NCI-H1092 treated with DMSO at 0.1 percent for 48 hours (cell line): ENCODE measurements at places on chromosomes 7 and 10.
A peak's percentile ranks its signal among the peaks of the same experiment; 100 is the strongest.

DNA sequence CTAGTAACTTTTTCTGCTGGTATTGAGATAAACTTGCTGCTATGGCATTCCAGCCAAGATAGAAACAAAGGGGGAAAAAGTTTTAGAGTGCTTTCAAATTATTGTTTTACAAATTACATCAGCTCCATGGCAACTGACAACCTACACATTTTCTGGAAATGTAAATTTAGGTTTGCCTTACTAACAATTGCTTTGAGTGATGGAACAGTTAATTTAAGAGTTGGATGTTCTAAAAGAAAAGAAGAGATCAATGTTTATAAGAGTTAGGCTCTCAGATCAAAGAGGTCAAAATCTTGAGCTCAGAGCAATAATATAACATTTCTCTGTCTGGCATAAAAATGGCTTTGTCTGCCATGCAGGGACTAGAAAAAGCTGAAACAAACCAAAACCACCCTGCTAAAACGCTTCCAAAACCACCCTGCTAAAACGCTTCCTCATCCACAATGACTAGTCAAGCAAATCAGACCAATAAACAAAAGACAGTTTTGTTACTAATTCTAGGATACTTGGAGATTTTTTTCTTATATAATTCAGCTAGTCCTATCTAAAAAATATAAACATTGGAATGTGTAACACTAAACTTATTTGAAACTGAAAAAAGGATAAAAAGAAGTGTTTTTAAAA, 32.3 kb downstream of the ORC5 start:
- DNase-seq, result no peak

DNA sequence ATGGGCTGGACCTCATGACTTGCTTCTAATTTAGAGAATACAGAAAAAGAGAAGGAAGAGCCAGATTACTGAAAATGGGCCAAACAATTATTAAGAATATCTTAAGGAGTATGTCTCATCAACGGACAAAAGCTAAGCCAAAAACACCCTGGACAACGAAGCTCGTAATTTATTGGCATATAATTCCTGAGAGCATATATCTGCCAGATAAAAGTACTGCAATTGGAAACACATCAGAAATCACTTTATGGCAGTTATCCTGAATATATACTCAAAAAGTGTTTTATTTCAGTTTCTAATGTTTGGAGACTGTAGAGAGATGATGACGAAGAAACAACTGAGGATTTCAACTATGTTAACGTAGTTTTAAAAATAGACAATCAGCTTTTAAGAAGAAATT, 211.8 kb downstream of the CSTF2T start:
- DNase-seq, result no peak

DNA sequence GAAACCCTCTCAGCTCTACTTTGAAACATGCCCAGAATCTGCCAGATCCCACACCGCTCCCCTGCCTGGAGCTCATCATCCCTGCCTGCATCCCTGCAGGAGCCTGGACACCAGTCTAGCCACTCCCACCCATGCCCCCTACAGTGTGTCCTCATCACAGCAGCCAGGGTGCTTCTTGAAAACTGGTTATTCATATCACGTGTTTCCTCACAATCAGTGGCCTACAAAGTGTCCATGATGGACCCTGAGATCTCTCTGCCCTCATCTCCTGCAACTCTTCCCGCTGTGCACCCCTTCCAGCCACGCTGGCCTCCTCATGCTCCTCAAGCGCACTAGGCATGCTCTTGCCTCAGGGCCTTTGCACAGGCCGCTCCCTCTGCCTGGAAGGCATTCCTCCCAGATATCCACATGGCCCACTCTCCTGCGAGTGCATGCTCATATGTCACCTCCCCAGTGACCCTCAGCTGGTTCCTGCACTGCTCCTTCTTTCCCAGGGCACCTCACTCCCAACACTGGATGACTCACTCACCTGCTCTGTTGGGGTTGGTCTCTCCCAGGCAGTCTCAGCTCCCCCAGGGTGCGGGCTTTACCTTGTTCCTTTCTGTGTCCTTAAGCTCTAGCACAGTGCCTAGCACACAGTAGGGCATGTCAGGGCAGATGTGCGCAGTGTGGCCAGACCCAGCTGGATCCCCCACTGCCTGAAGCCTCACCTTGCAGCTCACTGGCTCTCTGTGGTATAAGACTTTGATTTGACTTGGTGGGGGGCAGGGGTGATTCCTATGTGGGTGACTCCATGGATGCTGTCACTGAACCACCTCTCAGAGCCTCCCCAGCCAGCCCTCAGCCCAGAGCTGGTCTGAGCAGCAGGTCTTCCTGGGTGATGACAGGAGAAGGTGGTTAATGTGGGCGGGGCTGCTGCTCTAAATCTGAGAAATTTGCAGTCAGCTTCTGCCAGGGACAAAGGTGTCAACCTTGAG, 37.3 kb downstream of the CDH23 start:
- DNase-seq, result no peak

DNA sequence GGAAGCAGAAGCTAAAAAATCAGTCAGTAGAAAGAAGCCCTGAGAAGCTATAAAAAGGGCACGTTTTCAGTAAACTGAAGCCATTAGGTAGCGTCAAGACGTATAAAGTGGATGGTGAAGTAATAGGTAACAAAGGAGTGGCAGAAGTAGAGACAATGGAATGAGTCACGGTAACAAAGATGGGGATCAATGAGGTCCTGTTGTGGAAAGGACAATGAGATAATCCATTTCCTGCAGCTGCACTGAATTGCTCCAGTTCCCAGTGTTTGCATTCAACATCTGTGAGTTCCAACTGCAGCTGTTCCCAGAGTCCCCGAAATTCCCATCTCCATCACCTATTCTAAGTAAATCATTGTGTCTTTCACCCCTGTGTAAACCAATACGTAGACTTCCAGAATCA, 4.8 kb upstream of the HYCC1 start:
- no peak for DNase-seq

DNA sequence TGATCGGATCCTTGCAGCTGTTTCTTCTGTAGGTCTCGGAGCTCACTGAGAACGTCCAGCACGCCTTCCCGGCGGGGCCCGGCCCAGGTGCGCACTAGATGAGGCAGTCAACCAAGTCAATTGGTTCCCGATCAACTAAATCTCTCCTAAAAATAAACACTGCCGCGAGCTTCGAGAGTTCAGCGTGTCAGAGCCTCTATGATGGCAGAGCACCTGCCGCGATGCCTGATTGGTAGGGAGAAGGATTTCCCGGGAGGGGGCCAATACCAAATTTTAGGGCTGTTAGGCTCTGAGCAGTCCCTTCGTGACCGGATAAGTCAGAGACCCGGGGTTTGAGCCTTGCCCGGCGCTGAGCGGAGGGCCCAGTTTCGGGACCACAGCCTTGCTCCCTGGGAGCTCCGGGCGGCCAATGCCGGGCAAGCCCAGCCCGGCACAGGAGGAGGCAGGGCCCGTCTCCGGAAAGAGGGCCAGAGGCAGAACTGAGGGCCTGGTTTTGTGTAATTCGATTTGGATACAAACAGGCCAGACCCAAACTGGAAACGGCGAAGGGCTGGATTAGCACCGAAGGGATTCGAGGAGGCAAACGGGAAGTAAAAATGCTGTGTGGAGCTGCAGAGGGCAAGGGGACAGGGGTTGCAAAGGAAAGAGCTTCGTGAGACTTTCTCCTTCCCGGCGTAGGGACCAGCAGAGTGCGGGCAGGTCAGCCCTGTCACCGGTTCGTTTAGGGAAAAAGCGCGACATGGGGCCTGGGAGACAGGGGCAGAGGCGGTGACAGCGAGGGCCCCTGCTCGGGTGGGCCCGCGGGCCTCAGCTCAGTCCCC, 569 bp downstream of the SLC26A5 start:
- peak; percentile 37 for DNase-seq

- no peak for DNase-seq
Measured at GRCh38 chr10:97842656-97843280, 6.9 kb upstream of the GOLGA7B start.

- DNase-seq, result no peak
Measured at GRCh38 chr10:97726636-97727178, 10.2 kb upstream of the ZFYVE27 start.

GRCh38 chr7:104185346-104185745, 22.5 kb downstream of the ORC5 start:
- no peak for DNase-seq

- DNase-seq, result peak; percentile 38
Measured at GRCh38 chr7:43721193-43721806, 8.0 kb downstream of the COA1 start.

DNA sequence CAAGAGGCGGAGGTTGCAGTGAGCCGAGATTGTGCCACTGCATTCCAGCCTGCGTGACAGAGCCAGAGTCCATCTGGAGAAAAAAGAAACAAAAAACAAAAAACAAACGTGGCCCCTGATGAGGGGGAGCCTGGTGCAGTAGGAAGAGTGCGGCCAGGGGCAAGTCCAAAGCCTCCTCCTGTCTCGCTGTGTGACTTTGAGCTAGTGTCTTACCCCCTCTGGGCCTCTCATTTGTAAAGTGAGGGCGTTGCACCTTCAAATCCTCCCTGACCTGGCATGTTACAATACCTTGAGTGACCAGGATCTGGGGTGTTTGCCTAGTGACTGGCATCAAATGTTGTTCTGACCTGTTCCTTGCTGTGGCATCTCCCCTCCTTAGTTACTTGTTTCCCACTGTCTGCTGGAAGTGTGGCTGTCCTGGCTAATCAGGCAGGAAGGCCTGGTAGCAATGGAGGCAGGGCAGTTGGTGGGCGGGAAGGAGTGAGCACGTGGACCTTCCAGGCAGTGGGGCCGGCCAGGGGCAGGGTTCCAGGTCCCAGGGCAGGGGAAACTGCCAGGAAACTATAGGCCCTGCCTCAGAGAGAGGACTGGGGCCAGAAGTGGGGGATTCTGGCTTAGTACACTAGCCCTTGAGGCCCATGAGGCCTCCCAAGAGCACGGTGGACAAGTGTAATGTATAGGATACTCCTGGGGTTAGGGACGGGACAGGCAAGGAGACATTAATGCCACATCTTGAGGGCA, 24.5 kb upstream of the GOLGA7B start:
- DNase-seq, result no peak

- DNase-seq, result no peak
Measured at GRCh38 chr7:146053492-146053891, 63.1 kb upstream of the CNTNAP2 start.

DNA sequence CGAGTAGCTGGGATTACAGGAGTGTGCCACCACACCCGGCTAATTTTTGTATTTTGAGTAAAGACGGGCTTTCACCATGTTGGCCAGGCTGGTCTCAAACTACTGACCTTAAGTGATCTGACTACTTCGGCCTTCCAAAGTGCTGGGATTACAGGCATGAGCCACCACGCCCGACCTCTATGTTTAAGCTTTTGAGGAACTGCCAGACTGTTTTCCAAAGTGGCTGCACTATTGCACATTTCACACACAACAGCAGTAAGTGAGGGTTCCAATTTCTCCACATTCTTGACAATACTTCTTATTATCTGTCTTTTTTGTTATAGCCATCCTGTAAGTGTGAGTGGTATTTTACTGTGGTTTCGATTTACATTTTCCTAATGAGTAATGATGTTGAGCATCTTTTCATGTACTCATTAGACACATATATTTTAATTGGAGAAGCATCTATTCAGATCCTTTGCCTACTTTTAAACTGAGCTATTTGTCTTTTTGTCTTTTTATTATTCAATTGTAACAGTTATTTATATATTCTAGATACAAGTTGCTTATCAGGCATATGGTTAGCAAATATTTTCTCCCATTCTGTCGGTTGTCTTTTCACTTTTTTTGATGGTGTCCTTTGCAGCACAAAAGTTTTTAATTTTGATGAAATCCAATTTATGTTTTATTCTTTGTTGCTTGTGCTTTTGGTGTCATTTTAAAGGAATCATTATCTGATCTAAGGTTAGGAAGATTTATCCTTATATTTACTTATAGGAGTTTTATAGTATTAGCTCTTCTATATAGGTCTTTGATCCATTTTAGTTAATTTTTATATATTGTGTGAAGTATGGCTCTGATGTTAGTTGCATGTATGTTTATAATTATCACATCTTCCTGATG, 12.8 kb upstream of the IRF5 start:
- no peak for DNase-seq

DNA sequence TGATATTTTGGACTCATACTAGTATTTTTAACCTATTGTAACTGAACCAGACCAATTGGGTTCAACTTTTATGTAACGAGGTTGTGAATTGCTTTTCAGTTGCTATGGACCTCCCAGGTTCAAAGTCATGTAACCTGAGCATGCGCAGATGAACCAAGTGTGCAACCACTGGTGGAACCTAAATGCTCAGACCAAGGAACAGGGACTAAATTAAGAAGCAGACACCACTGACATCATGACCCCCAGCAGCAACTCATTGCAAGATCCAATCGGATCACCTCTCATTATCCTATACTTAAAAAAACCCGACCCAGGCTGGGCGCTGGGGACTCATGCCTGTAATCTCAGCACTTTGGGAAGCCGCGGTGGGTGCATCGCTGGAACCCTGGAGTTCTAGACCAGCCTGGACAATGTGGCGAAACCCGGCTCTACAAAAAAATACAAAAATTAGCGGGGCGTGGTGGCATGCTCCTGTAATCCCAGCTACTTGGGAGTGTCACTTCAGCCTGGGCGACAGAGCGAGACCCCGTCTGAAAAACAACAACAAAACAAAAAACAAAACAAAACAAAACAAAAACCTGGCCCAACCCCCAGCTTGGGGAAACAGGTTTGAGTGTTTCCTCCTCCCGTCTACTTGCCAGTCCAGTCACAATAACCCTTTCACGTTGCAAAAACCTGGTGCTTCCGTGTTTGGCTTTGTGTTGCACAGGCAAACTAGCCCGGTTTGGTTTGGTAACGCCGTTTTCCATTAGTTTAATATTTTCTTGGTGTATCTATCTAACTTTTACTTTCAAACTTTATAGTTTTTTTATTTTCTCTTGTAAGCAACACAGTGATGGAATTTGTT, 11.3 kb upstream of the ZNF518A start:
- no peak for DNase-seq

DNA sequence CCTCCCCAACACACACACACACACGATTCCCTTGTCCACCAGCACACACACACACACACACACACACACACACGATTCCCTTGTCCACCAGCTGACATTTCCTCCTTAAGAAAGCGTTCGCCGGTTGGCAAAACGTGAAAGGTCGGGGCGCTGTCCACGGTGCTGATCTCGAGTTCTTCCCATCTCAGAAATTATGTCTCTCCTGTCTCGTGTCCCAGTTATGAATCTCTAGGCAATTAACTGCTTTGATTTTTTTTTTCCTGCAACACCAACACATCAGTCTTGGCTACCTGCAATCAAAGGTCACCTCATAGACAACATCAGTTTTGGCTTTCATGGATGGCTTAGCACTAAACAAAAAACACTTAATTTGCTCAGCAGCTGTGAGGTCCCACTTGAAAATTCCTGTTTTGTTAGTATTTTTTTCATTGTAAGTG, 1.9 kb downstream of the INA start:
- no peak for DNase-seq

GRCh38 chr10:59698326-59698725, 11.3 kb downstream of the SLC16A9 start:
- no peak for DNase-seq

- no peak for DNase-seq
Measured at GRCh38 chr7:34036051-34036920, 130.9 kb downstream of the BMPER start.

GRCh38 chr7:46215987-46216567, 295.0 kb upstream of the IGFBP3 start:
- peak; percentile 21 for DNase-seq
